ENCODE measurements at places on chromosomes 3 and 15.

DNA sequence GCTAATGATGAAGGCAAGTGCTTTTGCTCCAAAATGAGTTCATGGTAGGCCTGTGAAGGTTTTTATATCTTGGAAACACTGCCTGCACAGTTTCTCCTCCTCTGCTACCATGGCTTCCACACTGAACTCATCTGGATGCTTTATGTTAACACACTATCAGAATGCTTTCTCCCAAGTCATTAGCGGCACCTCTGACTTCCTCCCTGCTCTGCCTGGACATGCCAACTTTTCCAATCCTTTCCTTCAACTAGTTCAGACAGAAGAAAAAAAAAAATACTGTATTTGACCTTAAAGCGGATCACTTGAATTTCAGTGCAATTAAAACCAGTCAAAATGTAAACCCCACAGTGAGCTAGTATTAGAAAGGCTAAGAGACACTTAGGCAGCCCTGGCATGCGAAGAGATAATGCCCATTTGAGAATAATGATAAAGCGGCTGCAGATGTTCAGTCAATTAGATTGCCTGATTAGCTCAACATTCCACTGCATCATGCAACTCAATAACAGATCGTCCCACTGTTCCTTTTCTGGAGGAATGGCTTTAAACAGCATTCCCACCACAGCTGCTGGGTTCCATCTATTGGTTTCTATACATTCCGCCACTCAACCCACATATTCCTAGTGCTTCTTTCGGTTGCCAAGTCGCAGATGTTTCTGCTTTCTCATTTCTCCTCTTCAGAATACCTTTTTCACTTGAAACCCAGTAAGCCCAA, 51.7 kb downstream of the CNTN3 start:
- DNase-seq: no peak

GRCh38 chr15:38651328-38652038, 86.9 kb upstream of the RASGRP1 start:
- DNase-seq: peak; percentile 57

DNA sequence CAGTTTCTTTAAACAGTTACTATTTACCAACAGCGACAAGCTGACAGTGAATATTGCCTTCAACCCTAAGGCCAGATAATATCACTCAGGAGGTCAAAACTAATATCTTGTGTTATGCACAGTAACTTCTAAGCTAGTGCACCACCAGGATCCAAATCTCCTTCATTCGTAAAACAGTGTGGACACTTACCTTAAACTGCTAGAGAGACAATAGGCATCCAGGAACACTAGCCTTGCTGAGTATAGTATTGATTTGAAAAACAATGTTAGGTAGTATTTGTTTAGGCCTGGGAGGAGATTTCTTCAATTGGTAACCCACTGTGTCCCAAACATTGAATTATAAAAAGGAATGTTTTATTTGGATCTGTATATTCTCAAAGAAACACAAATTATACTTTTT, 707.9 kb upstream of the UBE2E2 start:
- no peak for DNase-seq

- no peak for DNase-seq
Measured at GRCh38 chr3:36475558-36475957, 95.3 kb downstream of the STAC start.

GRCh38 chr3:77102951-77103769, 63.3 kb downstream of the ROBO2 start:
- DNase-seq: no peak

GRCh38 chr3:123635217-123635616, 50.4 kb upstream of the HACD2 start:
- no peak for DNase-seq

- DNase-seq: peak; percentile 49
Measured at GRCh38 chr3:142270407-142270806, 45.0 kb upstream of the GK5 start.

GRCh38 chr3:5181469-5182141, 5.9 kb upstream of the EDEM1 start:
- DNase-seq: no peak

- no peak for DNase-seq
Measured at GRCh38 chr3:83849106-83849730, 1109.6 kb upstream of the CADM2 start.

DNA sequence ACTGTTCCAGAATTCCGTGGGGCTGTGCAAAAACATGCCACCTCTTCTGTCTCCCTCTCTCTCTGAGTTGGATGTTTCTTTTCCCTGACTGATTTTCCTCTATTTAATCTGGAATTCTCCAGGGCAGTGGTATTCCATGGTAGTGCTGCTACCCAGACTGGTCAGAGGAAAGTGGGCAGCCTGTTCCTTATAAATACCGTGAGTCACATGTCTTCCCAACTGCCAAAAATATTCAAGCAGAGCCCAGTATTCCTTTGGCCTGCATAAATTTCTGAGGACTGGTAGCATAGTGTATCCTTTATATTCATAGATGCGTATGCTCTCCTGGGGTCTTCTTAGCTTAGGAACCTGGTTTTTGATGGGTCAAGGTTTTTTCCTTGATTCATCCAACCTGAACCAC, 40.9 kb downstream of the CEMIP start:
- DNase-seq: no peak

GRCh38 chr3:27312044-27312668, 57.0 kb downstream of the NEK10 start:
- DNase-seq: no peak

DNA sequence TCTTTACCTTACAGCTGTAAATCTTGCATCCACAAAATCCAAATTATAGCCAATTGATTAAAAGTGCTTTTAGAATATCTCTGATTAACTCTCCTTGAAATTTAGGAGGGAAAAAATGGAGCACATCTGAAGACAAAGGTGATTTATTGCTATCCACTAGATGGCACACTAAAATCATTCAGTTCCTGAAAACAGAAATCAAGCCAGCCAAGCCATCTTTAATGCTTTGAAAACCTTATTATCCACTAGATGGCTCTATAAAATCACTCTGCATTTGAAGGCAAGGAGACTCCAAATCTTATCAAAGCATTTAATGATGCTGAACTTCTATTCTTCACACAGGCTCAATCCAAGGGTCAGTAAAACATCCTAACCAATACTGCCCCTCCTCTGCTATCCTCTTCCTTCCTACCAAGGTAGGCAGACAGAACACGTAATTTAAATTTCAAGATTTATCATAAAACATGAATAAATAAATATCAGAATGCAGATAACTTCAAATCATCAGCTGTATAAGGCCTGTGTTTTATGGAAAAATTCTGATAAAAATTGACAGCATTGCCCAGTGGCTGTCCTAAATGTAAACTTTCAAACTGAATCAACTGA, 48.4 kb downstream of the GOLIM4 start:
- DNase-seq: no peak

GRCh38 chr3:159825216-159825854, 163.3 kb upstream of the IL12A start:
- no peak for DNase-seq

DNA sequence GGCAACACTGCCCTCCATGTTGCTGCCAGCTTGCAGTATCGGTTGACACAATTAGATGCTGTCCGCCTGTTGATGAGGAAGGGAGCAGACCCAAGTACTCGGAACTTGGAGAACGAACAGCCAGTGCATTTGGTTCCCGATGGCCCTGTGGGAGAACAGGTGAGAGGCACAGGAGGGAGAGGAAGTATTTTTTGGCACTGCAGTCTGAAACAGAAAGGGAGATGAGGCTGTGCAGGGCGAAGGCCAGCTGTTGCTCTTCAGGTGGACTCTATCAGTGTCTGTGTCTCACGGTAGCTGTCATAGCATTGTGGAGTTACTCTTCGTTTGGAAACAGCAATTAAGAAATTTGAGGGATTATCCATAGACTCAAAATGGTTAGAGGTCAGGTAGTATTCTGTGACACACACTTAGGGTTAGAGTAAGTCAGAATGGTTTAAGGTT, 8.0 kb downstream of the NFKBIZ start:
- DNase-seq: no peak

- DNase-seq: no peak
Measured at GRCh38 chr3:45084361-45084760, 58.3 kb downstream of the CLEC3B start.

DNA sequence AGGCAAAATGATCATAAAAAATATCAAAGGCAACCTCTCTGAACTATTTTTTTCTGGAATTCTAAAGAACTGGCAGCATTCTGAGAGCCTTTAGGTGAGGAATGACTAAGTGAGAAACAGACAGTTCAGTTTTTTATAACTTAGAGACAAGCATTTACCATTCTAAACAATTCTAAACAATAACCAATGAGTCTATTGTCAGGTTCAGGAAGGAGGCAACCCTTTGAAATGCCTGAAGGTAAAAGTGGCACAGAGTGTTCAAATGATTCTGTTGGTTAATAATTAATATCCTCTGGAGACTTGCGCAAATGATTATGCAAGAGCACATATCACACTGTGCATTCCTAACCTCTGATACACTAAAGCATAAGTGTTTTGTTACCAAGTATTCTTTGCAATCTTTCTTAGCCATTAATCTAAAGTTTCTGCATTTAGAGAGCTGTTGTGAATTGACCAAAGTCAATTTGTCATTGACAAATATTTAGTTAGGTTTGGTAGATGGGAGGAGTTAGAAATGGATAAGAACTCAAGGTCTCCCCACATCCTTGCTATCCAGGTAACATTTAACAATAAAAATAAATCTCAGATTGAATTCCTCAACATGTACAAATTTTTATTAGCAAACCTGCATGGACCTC, 9.2 kb upstream of the TGFBR2 start:
- DNase-seq: no peak

- no peak for DNase-seq
Measured at GRCh38 chr3:150828261-150828660, 65.3 kb upstream of the SIAH2 start.

- DNase-seq: no peak
Measured at GRCh38 chr15:100929641-100930042, 10.5 kb downstream of the LRRK1 start.

DNA sequence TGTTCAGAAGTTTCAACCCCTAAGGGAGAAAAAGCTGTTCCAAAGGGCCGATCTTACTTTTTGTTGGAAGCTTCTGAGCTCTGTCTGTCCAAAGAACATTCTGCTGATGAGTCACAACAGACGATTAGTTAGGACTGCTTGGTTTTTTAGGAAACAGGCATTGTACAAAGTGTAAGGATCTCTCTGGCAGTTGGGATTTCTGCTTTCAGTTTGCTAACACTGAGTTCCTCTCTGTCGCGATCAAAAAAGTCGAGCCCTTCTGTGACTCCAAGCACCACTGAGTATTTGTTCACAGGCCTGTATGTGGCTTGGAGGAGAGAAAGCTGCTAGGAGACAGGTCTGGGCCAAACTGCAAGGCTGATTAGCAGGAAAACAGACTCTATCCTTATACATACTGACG, 91.8 kb upstream of the PFN2 start:
- DNase-seq: no peak

GRCh38 chr15:70214276-70214675, 116.6 kb upstream of the TLE3 start:
- no peak for DNase-seq

DNA sequence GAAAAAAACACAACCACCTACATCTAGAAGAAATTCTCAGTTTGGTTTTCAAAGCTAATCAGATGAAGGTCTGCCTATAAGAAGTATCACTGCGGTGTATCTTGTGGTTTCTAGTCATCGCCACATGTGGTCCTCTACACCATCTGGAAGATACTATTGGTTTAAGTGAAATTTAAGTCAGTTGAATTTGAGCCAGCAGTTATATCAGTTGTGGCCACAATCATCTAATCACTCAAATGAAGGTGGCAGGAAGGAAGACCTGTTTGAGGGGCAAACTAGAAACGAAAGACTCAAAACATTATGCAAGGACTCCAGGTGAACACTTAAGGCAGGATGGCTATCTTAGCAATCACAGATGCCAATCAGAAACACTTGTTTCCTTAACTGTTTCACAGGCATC, 48.7 kb downstream of the ETV5 start:
- peak; percentile 3 for DNase-seq

GRCh38 chr3:52005571-52005986, 9.9 kb upstream of the RPL29 start:
- DNase-seq: no peak

GRCh38 chr3:9183811-9184460, 65.5 kb downstream of the SRGAP3 start:
- no peak for DNase-seq

GRCh38 chr3:37457378-37458065, 283.1 kb upstream of the LRRFIP2 start:
- no peak for DNase-seq

DNA sequence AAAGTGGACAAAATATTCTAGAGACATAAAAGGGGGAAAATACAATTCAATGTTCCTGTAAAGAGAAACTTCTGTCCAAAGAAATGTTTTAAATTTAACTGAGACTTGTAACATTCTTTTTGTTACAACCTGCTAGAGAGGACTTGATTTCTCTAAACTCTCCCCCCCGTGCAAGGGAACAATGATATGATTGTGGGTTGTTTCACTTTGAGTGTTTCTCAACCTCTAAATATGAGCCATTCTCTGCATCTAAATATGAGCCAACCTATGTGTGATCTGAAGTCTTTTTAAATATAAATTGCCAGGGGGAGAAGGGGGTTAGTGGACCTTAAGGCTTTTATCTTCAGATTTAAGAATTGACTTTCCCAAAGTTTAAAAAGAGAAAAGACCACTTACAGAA, 14.6 kb downstream of the ZNF860 start:
- DNase-seq: no peak

GRCh38 chr3:185250653-185251052, 3.2 kb downstream of the EHHADH start:
- no peak for DNase-seq

DNA sequence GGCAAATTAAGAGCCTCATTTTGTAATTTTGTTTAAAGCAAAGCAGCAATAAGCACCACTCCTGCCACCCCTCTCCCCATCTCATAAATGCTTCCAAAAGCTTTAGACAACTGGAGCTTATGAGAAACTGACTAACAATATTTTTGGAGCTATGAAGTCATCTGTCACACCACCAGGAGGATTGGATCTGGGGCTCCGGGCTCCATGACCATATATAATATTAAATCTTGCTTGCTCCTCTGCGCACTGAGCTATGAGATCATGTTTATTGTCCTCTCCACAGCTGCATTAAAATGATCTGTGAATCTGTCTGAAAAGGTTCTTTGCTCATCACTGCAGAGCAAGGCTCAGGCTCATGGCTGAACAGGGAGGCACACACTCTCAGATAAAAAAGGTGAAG, 323.7 kb downstream of the ZNF621 start:
- no peak for DNase-seq

- no peak for DNase-seq
Measured at GRCh38 chr3:157370867-157371266, 65.8 kb upstream of the PTX3 start.

- no peak for DNase-seq
Measured at GRCh38 chr15:84752700-84753099, 4.3 kb downstream of the ZNF592 start.

DNA sequence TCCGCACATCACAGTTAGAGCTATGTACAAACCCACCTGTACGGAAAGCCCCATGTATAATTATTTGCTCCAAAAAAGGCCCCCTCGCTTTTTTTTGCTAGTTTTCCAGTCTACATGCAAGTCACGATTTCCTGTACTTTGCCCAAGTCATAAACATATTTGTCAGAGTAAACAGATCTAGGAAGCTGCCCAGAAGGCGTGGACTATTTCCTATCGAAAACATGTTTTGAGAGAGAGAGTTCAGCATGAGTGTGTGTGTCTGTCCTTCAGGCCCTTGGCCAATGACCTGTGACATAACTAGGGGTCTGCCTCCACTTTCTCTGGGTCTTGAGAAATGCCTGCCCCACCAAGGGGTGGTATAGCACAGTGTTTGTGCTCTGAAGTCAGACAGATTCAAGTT, 72.7 kb upstream of the HACD2 start:
- no peak for DNase-seq

Measured in activated T-helper 1 cell treated with anti-CD3 and anti-CD28 coated beads, Interleukin-12 subunit alpha, Interleukin-12 subunit beta, Interleukin-2, Interleukin-4 antibody, amounts not matched to agents 30 ng/mL and 10 ng/mL and 1 ng/mL, durations not matched to agents 14 hours and 24 hours and 36 hours (primary cell).